ENCODE measurements at places on chromosomes 5 and 9.

DNA sequence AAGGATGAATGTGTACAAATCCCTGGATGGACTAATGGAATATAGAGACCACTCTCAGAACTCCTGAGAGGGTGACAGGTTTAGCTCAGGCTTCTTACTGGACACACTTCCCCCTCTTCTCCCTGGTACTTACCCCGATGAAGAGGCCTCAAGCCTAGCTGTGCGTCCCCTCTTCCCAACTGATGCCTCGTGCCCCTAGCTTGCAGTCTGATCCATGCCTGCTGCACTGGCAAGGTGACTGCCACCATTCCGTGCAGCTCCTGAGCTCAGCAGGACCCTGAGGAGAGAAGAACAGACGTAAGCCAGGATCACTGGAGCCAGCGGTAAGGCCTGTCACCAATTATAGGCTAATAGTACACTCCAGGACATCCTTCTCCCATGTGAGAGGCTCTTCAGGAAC, 5.5 kb upstream of the STOML2 start:
- DNase-seq: no peak

GRCh38 chr9:92295240-92295790, 1.8 kb upstream of the IARS1 start:
- DNase-seq: no peak

DNA sequence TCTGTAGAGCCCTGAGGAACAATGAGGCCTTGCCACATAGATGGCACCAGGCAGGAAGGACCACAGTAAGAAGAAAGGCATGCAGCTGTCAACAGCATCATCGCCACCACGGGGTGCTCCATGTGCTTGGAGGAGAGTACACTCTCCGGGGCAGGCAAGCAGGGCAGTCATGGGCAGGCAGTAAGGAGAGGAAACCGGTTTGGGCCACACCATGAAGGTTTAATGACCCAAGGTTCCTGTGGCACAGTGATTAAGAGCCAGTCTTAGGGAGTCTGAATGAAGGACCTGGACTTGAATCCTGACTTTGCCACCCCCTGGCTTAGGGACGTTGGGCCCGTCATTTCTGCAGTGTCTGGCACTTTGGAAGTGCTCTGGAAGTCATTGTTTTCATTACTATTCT, 80.6 kb upstream of the ZBTB43 start:
- no peak for DNase-seq

- peak; percentile 81 for DNase-seq
These were observed 118.4 kb downstream of the ARHGAP26 start for GRCh38 chr5:142888469-142889085.

DNA sequence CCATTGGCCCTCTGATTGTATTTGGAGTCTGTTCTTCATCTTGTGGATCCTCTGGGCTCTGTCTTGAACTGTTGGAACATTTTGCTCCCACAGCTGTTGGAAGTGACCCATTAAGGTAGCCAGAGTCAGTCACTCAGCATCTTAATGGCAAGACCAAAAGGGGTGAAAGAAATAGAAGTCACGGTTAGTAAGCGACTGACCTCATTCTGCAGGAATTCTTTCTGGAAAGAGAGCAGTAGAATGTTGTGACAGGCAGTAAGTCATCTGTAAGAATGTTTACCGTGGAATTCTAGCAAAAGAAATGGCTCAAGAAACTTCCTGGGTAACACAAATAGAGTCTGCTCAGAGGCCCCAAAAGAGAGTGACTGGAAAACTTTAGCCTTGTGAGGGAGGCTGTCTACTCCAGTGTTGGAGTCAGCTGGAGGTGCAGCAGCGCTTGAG, 28.6 kb upstream of the TNC start:
- DNase-seq: no peak

DNA sequence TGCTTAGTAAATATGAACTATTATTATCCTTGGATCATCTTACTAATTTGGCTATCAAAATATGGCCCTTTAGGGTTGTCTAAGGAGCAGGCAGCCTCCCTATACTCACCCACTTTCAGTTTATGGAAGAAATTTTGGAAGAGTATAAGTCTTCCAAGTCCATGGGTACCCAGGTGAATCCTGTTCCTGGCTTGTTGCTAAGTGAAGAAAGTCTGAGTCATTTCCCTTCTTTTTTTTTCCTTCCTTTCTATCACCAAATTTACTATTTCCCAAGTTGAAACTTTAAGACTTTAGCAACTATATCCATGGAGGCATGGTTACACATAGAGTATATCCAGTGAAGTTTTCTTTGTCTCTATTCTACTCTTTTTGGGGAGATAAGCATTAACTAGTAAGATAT, 184.0 kb upstream of the ACTBL2 start:
- DNase-seq: no peak

GRCh38 chr9:77648234-77649108, at the start of gene GNA14:
TSS of gene GNA14 (minus strand) at chr9:77648322. CDS start at chr9:77647793, 529 bp downstream.
- DNase-seq: no peak

GRCh38 chr5:80231243-80231642, 24.6 kb downstream of the SERINC5 start:
- DNase-seq: no peak

DNA sequence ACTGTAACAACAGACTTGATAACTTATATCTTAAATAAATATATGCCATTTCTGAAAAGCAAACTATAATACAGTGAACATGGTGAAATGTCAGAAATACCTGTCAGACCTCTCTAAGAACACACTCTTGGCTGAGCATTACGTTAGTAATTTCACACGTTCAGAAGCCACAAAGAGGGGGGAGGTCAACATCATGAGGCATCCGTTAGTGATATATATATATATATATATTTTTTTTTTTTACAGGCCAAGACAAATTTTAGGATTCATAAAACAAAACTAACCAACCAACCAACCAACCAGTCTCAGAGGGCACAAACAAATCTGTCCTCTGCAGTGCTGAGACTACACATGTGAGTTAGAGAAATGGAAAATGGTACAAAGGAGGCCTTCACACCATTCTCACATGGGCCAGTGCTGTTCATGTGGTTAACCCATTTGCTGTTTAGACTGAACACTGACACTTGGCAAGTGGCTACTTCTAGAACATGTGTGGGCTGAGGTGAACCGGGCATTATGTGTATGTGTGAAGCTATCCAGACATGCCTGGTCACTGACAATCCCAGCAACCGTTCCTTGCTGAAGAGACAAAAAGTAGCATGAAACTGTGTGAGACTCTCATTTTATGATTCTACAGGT, 54.5 kb downstream of the ELL2 start:
- no peak for DNase-seq

- peak; percentile 68 for DNase-seq
These were observed 23.4 kb downstream of the UBLCP1 start for GRCh38 chr5:159286420-159287035.

DNA sequence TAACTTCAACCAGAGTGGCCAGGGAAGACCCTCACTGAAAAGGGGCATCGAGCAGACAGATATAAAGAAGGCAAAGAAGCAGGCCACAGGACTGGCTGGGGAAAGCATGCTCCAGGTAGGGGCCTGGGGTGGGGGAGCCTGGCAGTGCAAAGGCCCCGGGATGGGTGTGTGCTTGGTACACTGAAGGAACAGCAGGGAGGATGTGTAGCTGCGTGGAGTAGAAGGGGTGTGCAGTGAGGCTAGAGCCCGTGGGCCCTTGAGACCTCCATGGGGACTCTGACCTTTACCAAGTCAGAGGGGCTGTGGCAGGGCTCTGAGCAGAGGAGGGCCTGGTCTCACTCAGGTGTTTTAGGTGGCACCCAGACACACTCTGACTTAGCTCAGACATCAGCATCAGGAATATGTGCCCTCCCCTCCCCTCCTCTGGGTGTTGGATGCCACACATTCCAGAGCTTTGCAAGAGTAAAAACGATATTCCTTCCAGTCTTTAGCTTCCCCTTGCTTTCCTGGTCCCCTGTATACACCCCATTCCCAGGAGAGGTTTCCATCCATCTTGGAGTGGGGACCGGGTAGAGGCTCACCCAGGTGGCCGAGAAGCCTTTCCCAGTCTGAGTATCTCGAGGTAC, 7.6 kb downstream of the TRIM7 start:
- DNase-seq: no peak

DNA sequence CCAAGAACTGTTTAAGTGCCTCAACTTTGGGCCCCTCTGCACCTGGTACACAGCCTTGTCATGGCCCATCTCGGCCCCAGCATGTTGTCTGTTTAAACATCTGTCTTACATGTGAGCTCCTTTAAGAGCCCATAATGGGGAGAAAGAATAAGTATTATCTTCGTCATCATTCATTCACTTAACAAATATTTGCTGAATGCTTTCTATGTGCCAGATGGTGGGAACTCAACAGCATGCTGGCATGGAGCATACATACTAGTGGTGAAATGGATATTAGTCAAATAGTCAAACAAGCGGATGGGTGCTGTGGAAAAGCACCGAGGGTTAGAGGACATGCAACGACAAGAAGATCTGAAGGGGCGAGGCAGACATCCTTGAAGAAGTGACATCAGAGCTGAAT, 54.5 kb downstream of the GABBR2 start:
- DNase-seq: peak; percentile 70

- peak; percentile 83 for DNase-seq
These were observed 12.8 kb downstream of the OR1J1 start for GRCh38 chr9:122464633-122465567.

DNA sequence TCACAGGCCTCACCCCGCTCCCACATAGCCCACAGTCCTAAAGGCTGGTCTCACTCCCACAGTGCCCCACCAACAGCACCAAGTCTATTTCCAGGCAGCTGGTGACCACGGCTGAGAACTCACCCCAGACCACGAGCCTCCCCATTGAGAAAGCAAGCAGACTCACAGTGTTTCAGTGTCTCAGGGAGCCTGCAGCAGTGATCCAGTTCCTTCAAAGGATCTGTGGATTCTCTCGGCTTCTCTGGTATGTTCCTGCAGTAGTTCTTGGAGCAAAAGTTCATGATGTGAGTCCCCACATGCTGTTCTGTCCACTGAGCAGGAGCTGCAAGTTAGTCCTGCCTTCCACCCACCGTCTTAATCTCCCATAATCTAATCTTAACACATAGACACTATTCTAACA, 185.3 kb upstream of the CDH6 start:
- DNase-seq: no peak

Measured in G401 (cell line).